NCI-H146 (cell line): ENCODE measurements at places on chromosomes 2 and 18.

DNA sequence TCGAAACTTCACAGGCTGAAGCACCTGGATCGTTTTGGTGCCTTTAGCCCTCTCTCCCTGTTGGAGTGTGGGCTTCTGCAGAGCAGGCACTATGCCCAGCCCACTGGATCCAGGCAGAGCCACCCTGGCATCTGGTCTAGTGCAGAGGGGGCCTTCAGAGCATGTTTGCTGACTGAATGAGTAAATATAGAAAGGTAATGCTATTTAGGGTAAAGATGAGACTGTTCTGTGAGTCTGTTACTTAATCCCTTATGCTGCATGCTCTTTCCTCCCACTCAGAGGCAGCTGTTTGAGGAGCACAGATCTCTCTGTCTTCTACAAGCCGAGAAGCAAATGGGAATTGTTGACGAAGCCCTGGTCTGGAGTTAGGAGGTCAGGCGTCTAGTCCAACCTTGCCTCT, 130.2 kb downstream of the RGPD3 start:
- DNase-seq, result no peak

DNA sequence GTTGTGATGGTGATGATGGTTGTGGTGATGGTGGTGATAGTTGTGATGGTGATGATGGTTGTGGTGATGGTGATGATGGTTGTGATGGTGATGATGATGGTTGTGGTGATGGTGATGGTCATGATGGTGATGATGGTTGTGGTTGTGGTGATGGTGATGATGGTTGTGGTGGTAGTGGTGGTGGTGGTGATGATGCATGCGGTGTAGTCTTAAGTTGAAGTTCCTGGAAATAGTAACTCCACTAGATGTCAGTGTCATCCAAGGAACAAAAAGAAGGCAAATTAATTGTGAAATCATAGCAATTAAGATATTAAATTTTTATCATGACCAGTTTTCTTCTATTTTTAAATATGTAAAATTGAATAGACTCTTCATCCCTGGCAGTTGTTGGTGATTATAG, 309.2 kb downstream of the AGAP1 start:
- no peak for DNase-seq

GRCh38 chr2:479031-479430, 191.1 kb upstream of the ALKAL2 start:
- DNase-seq, result no peak

- DNase-seq, result no peak
Measured at GRCh38 chr2:150608341-150608740, 120.9 kb upstream of the RND3 start.

GRCh38 chr18:48902023-48902855, 48.5 kb downstream of the SMAD7 start:
- DNase-seq, result peak; percentile 95

GRCh38 chr2:11319939-11320338, 24.5 kb downstream of the ROCK2 start:
- no peak for DNase-seq

GRCh38 chr2:221908518-221908917, 336.4 kb upstream of the EPHA4 start:
- DNase-seq, result no peak

- no peak for DNase-seq
Measured at GRCh38 chr2:71071681-71072398, 3.4 kb downstream of the NAGK start.

- peak; percentile 28 for DNase-seq
Measured at GRCh38 chr18:13216092-13216582, 2.4 kb upstream of the LDLRAD4 start.

DNA sequence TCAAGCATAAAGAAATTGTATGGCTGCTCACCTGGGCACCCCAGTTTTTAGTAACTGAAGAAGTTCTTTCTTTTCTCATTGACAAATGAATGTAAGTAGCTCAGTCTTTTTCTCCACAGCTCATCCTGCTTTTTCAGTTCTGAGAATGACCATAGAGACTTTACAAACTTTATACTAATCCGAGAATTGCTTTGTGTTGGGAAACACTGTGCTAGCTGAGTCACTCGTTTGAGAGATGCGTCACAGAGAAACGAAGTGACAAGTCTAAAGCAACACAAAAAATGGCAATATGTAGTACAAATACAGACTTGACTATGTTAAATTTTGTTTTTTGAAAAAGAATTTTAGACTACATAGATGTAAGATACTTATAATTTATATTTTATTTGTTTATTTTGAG, 9.0 kb downstream of the LRRTM4 start:
- DNase-seq, result no peak
